Mucosa of gallbladder (tissue), 1 donor: ENCODE measurements at places on chromosomes 4 and X. TPM values are rescaled to one million over a fixed set of nuclear protein-coding genes. Genes with fewer than 3 reads are reported as not detected.
A peak's percentile ranks its signal among the peaks of the same experiment; 100 is the strongest.

DNA sequence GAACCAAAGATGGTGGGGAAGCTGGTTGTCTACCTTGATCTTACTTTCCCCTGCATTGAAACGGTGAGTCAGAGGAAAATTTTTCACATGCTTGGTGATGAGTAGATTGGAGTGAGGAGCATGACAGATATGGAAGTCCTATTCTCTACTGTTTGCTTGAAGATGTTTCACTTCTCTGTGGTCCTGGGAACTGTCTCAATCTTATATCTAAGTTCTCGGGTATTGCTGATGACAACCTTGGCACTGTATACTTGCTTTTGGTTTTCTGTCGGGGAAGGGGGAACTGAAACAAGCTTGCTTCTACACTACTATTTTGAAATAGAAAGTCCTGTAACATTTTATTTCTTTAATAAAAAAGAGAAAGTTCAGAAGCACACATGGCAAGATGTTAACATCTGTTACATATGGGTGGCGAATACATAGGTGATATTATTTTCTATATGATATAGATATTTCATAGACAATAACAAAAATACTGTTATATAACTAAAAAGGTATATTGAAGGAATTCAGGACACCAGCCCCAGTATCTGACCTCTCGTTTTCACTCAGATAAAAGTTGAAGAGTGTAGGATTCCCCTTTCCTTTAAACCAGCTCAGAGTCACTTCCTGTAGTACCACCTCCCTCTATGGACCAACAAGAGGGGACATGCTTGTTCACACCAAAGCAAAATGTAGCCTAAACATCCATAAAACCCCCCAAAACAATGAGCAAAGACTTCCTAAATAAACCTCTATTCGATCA lies 88.8 kb downstream of the FMR1NB start:
- DNase-seq: no peak

GRCh38 chr4:1623400-1623799 lies 60.7 kb downstream of the FAM53A start:
- DNase-seq: no peak

The PRRG3 gene
- 0.46 TPM for total RNA-seq

DNA sequence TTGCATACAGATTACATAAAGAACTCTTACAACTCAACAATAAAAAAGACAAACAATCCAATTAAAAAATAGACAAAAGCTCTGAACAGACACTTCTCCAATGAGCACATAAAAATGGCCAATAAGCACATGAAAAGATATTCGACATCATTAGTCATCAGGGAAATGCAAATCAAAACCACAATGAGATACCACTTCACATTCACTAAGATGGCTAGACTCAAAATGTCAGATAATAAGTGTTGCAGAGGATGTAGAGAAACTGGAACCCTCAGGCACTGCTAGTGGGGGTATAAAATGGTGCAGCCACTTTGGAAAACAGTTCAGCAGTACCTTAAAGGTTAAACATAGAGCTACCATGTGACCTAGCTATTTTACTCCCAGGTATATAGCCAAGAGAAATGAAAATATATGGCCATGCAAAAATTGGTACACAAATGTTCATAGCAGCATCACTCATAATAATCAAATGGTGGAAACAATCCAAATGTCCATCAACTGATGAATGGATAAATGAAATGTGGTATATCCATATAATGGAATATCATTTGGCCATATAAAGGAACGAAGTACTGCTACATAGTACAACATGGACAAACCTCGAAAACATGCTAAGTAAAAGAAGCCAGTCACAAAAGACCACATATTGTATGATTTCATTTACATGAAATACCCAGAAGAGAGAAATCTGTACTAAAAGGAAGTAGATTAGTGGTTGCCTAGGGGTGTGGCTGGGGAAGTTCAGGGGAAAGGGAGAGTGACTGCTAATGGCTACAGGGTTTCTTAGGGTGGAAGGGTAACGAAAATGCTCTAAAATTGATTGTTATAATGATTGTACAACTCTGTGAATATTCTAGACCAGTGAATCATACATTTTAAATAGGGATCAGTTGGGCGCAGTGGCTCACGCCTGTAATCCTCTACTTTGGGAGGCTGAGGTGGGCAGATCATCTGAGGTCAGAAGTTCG lies 29.4 kb downstream of the SASH3 start:
- DNase-seq: no peak

DNA sequence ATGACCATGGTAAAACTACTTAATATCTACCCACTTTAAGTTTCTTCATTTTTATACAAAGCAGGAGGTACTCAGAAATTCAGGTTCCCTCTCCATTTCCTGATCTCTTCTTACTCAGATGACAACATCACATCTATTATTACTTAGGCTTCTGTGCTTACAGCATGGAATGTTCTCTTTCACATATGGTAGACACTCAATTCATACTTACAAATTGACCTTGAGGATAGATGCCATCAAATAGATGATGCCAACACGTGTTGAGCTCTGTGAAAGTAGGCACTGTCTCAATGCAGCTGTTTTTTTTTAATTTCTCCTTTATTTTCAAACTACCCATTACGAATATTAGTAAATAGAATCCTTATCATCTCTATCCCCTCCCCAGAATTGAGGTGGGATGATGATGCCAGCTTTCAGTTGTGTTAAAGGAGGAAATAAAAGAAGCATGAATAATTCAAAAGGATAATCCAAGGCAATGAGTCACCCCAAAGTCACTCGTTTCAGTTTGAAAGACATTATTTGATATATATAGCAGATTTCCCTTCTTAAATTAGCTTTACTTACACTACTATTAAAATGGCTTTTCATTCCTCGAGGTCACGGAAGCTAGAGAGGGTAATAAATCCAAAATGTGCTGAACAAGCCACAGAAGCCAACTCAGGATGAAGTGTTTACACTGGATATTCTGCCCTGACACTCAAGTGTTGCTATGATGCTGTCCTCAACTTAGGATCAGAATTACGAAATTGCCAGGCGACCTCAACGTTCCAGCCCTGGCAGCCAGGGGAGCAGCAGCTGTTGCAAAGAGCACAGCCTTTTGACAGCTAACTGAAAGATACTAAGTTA lies 124.2 kb upstream of the EOLA2 start:
- no peak for DNase-seq

The LONRF3 gene
- total RNA-seq: 4.7 TPM

The ADAM29 gene
- total RNA-seq: not detected

DNA sequence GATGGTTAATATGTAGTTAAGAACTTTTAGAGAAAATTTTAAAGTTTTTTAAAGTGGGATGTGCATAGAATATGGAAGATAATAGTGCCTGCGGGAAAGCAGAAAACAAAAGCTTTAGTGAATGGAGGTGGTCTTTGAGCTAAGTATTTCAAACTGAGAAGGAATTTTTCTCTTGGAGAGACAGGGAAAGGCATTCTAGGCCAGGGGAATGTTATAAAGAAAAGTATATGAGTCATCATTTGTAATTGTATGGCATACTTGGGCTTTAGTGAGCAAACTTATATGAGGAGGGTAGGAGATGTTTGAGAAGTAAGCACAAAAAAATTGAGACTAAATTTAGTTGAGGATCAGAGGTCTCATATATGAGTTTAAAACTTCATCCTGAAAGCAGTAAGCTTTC lies 467.0 kb downstream of the PPARGC1A start:
- no peak for DNase-seq

The SLC10A6 gene
- total RNA-seq: 0.81 TPM

The TRIM2 gene
- 146 TPM for total RNA-seq

DNA sequence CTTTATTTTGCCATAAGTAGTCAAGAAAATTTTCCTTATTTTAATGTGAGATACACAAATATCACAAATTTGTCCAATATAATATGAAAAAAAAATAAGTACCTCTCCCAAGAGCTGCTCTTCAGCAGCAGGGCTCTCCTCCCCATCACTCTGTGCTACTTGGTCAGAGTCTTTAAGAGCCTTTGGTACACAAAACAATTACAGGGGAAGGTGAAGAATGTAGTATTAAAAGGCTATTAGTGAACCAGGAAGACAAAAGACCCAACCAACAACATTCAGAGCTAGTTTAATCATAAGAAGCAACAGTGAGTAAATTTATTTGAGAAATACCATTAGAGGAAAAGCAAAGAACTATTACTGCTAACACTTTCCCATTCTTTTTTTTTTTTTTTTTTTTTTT lies 29.4 kb downstream of the SEC31A start:
- no peak for DNase-seq

GRCh38 chr4:139330283-139330682 lies 28.0 kb upstream of the NDUFC1 start:
- DNase-seq: no peak

DNA sequence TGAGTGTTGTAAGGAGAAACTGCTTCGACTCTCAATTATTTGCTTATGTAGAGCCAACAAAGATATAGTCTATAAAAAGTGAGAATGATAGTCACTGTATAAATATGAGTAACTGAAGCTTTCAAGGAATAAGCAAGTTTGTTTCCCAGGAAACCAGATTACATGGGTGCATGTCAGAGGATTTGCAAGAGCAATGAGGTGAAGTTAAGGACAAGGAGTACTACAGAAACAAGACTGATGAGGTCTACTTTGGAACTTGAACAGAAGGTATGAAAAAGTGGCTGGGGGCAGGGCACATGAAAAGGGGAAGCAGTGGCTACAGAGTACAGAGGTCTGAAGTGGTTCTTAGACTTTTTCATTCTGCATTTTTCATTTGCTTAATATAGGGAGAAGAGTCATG lies 321.0 kb upstream of the CXXC4 start:
- no peak for DNase-seq

- no peak for DNase-seq
Observed at GRCh38 chrX:47629419-47630200, at the start of gene CFP. Gene CFP (minus strand): TSS chrX:47629930. CDS start chrX:47629844, 86 bp downstream.

The LAMP2 gene
- total RNA-seq: 328 TPM

DNA sequence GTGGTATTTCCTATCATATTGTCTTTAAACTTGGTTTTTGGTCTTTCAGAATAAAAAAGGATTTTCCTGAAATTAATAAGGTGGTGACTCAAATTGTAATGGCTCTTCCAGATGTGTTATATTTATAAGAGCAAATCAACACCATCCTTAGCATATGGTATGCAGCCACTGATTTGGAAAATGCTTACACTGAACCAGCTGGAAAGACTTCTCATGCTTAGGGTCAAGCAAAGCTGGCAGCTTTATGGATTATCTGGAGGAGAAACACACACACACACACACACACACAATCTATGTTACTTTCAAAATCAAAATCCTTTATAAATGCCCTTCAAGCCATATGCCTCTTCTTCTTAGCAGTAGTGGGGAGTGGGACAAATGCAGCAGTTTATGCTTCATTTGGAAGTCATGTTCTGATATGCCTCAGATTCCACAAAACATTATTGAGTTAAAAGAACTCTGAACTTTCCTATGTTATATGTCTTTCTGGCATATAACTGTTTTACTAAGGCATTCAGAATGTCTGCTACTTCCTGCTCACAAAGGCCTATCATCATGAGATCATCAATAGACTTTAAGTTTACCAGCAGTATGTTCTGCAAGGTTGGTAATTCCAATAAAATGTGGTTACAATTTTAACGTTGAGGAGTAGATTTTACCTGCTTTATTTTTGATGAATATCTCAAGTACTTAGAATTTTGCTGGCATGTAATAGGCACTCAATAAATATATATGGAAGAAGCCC lies 72.9 kb upstream of the PRDM5 start:
- DNase-seq: no peak

DNA sequence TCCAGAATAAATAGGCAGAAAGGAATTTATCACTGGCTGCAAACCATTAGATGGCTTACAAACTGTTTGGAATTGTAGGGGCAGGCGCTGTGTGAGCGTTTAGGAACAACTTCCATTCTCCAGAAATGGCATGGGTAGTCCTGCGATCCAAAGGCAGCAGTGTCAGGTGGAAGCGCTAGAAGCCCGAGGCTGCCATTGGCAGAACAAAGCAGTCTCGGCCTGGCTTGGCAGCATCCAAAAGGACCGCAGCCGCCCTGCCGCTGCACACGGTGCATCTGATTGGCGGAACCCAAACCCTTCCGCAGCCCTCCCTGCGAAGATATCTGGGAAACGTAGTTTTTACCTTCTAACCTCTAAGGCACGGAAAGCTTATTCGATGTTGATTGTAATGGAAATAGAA lies 23.6 kb upstream of the YTHDC1 start:
- DNase-seq: peak; percentile 75

The SSX4 gene
- not detected for total RNA-seq

DNA sequence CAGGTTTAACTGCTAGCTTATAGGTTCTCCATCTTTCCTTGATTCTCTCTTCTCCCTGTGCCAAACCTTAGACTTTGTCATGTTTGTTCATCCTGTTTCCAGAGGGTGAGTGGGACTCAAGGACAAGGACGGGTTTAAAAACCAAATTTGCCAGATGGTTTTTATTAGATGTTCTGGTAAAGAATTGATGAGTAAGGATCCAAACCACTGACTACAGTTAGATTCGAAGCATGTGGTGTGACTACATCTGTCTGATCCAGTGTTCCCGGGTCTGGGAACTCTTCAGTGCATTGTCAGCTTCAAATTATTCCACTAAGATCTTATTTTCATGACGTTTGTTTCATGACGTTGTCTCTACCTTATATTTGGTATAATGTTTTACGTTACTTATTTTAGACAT lies 37.5 kb downstream of the MTMR1 start:
- no peak for DNase-seq

The SSX4B gene
- total RNA-seq: not detected

The PCDH18 gene
- 23.7 TPM for total RNA-seq

DNA sequence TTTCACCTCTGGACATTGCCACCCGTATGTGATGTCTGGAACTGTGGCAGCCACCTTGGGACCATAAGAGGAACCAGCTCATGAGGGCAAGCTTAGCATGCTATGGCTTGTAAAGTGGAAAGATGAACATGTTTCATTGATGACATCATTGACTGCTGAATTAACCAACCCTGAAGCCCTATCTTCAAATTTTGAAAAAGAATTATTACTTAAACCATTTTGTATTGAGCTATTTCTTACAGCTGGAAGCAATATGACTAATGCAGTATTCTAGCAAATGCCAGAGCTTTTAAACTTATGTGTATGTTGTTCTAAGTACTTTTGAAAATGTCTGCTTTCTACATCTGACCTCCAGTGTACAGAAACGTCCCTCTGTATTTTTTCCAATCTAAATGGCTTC lies 18.1 kb downstream of the GUCY2F start:
- no peak for DNase-seq

The POU4F2 gene
- total RNA-seq: not detected

GRCh38 chrX:123648028-123648810 lies 84.6 kb downstream of the THOC2 start:
- peak; percentile 41 for DNase-seq

DNA sequence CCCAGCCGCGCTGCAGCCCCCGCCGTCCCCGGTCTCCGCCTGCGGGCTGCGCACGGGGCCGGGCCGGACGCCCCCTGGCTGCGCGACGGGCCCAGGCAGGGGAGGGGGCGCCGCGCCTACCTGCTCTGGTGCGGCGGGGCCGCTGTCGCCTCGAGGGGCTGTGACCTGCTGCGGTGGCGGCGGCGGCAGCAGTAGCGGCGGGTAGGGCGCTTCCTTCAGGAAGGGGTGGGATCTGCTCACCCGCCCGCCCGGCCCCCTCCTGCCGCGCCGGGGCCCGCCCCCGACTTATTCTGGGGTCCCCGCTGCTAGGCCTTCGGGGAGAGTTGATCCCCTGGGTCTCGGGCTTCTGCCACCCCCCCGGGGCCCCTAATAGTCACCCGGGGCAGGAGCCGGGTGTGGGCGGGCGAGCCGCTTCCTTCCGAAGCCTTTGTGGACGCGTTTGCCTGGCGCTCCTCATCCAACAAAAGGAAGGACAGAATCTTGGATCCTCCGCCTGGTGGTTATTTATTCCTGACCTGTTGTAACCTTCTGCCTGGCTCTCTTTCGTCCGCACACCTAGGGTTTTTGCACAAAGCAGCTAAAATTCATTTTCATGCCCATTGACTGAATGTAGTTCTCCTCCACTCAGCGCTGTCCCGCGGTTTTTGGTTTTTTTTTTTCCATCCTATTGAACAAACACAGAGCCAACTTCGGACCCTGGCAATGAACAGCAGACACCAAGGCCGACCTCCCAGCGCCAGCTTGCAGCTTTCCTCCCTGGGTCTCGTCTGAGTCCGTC lies at the start of gene TMEM150C:
TSS of gene TMEM150C (minus strand) at position 203 of the 778 bp plus-strand sequence. CDS start 57,331 bp downstream, outside the sequence.
- no peak for DNase-seq
